ENCODE measurements at places on chromosomes 16 and 17.

- no peak for DNase-seq
Observed at GRCh38 chr17:17474341-17474740, 2.5 kb upstream of the MED9 start.

DNA sequence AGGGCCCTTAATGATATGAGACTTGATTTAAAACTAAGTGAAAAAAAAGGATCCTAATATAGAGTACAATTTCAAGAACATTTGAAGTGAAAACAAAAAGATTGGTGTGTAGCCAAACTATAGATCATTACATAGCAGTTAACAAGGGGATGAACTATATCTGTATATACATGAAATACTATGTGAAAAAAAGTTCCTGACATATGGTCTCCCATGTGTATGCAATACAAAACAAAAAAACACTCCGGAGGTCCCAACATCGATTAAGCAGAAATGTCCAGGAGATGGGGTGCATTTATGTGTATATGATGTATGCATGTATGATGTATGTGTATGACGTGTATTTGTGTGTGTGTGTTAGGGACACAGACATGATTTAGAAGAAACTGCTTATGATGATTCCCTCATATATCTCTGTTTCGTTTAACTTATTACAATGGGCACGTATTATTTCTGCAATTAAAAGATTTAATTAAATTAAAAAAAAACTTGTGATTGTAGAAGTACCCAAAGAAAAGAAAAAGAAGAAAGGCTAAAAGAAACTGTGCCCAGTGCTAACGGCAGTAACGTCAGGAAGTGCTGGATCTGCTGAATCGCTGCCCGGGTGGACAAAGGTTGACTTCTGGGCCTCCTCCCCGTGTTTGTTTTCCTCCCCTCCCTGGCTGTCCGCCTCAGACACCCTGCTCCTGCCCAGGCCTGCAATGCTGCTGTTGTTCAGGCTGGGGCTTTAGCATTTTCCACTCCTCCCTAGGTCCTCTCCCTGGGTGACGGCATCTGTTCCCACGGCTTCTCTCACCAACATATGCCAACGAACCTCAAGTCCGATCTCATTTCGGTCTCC is 36.9 kb downstream of the TBX4 start:
- DNase-seq, result no peak

DNA sequence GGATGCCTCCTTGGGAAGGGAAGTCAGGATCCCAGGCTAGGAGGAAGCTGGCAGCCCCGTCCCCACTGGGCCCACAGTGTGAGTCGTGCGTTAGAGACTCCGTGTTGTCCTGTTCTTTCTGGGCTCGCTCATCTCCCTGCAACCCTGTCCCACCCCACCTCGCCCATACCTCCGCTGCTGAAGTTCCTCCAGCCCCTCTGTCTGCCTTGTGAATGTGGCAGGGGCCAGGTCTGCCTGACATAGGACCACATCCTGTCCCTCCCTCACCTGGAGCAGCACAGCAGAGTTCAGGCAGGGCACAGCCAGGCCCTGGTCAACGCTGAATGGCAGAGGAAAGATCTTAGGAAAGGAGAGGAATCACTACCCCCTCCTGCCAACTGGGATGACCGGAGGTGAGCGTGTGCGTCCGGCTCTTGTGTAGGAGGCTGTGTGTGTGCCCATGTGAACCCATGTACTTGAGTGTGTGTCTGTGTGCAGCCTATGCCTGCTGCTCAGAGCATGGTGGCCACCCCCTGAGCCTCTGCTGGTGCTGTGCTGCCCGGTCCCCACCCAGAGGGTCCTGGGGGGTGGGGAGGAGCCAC is 12.8 kb downstream of the KCNJ18 start:
- DNase-seq, result no peak

GRCh38 chr17:79513206-79513605 is 97.6 kb downstream of the RBFOX3 start:
- no peak for DNase-seq

DNA sequence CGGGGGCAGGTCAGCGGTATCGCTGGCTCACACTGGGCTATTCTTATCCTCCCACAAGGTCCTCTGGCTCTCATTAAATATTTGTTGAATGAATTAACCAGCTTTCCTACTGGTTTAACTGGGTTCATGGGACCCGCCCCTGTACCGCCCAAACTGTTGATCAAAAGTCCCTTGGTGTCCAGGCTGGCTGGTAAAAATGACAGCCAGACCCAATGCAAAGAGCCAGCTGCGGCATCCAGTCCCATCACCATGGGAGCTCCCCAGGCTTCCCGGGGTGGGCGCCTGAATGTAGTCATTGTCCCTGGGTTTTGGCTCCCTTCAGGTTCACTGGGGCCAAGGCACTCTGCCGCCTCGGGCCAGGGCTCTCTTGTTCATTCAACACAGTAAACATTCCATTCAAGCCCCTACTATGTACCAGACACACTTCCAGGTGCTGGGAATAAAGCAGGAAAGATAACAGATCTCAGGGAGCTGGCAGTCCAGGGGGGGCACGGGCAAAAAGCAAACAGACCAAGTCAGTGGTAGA is 11.7 kb upstream of the ATP2C2 start:
- DNase-seq, result no peak

GRCh38 chr17:41171886-41172285 is 3.9 kb upstream of the KRTAP4-3 start:
- no peak for DNase-seq

- peak; percentile 64 for DNase-seq
Observed at GRCh38 chr17:43673516-43674323, 12.0 kb upstream of the MEOX1 start.

- DNase-seq, result no peak
Observed at GRCh38 chr17:29242051-29242450, 4.6 kb upstream of the CRYBA1 start.

DNA sequence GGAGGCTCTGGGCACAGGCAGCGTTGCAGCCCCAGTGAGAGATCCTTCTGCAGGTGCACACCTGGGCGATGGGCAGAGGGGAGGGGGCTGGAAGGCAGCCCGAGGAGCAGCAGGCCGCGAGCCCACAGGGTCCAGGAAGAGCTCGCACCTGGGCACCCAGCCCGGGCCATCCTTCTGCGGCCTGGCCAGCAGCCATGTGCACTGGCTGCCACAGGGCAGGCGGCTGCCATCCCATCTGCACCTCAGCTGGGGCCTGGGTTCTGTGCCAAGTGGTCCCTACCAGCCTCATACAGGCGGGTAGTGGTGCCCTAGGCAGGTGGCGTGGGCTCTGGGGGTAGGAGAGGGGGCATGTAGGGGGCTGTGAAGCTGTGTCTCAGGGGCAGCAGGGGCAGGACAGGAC is 197.2 kb downstream of the RBFOX3 start:
- DNase-seq, result no peak

DNA sequence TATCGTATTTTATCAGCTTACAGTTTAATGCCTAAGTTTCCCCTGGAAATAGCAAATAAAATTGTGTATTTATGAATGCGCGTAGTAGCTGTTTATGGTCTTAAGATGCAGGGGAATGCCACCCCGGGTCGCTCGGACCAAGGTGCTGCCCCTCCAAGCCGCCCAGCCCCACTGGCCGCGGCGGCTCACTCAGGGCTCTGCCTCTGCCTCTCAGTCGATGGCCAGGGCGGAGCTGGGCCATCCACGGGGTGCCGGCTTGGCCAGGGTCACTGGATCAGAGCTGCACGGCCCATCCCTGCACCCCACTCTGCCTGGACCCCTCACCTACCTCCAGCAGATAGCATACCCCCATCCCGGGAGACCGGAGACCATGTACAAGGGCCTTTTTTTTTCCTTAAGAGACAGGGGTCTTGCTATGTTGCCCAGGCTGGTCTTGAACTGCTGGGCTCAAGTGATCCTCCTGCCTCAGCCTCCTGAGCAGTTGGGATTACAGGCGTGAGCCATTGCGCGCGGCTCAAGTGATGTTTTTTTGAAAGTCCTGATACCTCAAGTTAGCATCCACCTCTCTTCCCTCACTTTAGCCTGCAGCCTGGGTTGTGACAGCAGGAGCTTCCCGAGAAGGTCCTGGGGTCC is 11.0 kb downstream of the PRSS27 start:
- DNase-seq, result no peak

DNA sequence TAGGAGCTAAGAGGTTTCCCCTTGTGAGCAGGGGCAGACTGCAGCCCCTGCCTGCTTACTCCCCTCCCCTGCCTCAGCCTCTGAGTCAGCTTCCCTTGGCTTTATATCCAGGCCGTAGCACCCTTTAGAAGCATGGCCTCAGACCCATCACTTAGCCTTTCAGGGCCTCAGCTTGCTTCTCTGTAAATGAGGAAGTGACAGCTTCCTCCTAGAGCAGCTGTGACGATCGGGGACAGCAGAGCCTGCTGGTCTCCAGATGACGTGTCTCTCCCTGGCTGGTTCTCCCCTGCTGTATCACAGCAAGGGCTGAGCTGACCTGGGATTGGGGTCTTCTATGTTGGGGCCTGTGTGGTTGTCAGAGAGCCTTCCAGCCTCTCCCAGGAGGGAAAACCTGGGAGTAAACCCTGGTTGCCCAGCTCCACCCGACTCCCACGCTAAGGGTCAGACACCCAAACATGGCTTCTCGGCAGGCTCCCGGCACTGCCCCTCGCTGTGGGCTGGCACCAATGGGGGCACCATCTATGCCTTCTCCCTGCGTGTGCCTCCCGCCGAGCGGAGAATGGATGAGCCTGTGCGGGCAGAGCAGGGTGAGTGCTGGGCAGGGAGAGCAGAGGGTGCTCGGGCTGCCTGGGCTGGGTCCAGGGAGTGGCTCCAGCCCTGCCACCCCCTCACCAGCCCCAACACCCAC is 16.3 kb upstream of the MYO15B start:
- no peak for DNase-seq

DNA sequence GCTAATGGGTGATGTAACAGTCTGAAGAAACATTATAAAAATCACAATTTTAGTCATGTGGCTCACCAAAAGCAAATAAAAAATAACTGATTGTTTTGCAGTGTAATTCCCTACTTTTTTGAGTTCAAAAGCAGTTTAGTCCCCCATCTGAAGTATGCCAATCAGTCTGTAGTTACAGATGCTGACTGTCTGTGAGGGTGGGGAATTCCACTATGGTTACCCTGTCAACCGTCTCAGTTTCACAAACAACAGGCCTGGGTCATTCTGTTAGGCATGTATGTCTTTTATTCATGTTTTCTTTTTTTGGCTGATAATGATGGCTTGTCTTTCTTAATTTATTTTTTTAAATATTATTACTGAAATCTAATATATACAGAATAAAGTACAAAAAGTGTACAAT is 69.3 kb downstream of the STXBP4 start:
- DNase-seq, result no peak

- no peak for DNase-seq
Observed at GRCh38 chr16:57889111-57889510, 81.8 kb downstream of the CNGB1 start.

DNA sequence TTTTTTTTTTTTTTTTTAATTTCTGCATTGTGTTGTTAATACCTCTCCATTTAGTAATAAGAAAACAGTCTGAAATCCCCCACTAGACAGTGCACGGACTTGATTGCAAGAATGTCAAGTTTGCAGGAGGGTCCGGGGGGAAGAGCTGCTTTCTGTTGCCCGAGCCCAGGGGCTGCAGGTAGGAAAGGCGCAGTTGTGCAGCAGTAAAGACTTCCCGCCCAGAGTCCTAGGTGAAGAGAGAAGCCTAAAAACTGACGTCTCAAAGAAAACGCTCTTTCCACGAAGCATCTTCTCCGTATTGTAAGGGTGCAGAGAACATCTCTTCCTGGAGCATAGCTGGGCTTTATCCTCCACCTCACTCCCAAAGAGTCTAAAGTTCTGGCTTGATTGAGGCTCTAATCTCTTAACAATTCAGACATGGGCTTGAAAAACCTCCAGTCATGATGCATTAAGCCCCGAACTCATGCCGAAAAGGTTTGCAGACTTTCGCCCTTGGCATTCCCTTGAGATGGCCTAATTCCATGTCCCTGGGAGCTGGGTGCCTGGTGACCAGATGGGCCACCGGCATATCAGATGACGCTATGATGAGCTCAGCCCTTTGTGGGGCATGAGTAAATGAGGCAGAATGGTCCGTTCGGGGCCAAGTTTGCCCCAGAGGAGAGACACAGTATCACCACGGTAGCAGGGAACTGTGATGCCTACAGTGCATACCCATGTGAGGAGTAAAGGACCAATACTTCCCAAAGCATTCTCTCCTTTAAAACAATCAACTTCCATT is 436.2 kb upstream of the ZFHX3 start:
- DNase-seq, result no peak

- DNase-seq, result no peak
Observed at GRCh38 chr17:81528651-81529436, 667 bp downstream of the FSCN2 start.

GRCh38 chr16:9072806-9073341 is 18.6 kb upstream of the HAPSTR1 start:
- no peak for DNase-seq

GRCh38 chr16:27759301-27759871 is 209.4 kb downstream of the KATNIP start:
- DNase-seq, result no peak

GRCh38 chr16:30377050-30377811 is 2.6 kb downstream of the MYL11 start:
- no peak for DNase-seq

- no peak for DNase-seq
Observed at GRCh38 chr16:3774819-3775218, 57.5 kb upstream of the TRAP1 start.

- no peak for DNase-seq
Observed at GRCh38 chr16:84215531-84215930, 24.3 kb downstream of the KCNG4 start.

- no peak for DNase-seq
Observed at GRCh38 chr17:34519282-34519681, 60.1 kb upstream of the TMEM132E start.

GRCh38 chr17:53950207-53950857 is 127.6 kb downstream of the KIF2B start:
- DNase-seq, result no peak

- DNase-seq, result no peak
Observed at GRCh38 chr17:82567286-82567685, 47.8 kb downstream of the FOXK2 start.
